ENCODE measurements at places on chromosomes 3 and 15.

DNA sequence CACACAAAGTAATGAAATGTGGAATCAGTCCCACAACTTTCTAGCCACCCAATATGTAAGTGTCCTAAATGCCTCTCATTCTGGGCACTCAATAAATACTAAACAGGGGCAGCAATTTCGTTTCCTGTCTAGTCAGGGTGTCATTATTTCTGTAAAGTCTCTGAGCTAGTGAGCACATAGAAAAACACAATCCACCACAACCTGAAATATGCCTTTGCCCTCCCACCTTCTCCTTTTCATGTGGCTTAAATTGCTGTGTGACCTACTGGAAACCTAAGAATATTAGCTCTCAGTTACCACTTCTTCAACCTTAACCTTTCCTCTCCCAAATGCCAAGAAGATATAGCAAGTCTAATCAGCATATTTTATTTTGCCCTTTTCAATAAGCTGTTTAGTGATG is 456.3 kb upstream of the KCNMB2 start:
- DNase-seq: no peak

DNA sequence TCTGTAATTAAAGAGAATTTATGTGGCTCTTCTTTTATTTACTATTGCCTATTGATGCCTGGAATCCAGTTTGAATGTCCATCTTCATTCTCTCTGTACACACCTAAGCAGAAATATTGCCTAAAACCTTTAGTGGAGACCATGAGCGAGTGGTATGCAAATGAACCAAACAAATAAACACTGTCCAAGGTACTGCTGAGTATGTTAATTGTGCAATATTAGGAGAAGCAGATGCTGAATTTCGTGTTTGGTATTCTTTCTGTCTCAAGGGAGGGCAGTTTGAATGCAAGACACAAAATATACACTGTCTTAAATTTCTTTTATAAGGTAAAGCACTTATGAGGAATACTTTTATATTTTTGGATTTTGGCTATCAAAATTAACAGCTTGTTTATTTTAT is 440.9 kb downstream of the RBMS3 start:
- no peak for DNase-seq

- DNase-seq: no peak
Measured at GRCh38 chr3:64792445-64792844, 104.6 kb upstream of the ADAMTS9 start.

GRCh38 chr3:159126261-159127020 is 324.6 kb downstream of the MFSD1 start:
- no peak for DNase-seq

GRCh38 chr3:136952292-136952691 is 5.5 kb upstream of the IL20RB start:
- DNase-seq: no peak

- no peak for DNase-seq
Measured at GRCh38 chr3:181916013-181916412, 204.3 kb downstream of the SOX2 start.

DNA sequence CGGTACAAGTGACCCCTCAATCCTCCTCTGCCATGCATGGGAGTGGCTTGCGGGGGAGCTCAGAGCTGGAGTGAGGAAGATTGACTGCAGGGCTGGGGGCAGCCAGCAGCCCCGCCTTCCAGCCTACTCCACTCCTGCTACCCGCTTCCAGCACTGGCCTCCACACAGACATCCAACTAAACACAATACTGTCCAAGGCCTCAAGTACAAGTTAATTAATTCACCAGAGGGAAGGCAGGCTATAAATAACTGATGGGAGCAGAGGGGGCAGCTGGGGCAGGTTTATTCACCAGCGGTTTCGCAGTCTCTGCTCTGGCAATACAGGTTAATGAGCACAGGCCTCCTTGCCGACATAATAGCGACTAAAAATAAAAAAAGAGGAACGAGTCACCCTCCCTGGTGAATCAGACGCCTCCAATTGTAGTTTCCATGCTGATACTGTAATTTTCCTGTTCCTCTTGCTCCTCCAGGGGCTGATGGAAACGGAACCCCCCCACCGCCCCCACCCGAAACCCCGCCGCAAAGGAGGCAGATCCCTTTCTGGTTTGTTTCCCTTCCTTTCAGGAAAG is 166.4 kb upstream of the TLE3 start:
- DNase-seq: no peak

DNA sequence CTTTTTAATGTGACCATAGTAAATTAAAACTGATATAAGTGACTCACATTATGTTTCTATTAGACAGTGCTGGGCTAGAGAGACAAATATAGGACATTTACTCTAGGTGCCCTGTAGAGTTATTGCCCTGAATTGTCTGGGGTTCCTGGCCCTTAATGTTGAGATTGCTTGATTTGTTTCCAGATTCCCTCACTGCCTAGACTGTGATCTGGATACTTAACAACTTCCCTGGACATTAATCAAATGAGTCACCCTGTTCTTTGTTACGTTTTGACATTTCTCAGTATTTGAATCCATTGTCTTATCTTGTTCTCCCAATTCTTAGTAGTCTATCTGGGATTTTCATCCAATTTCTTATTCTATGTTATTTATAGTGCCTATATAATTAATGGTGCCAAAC is 65.8 kb downstream of the DTWD1 start:
- no peak for DNase-seq

- DNase-seq: no peak
Measured at GRCh38 chr15:89469426-89470096, 26.8 kb downstream of the RHCG start.

- DNase-seq: no peak
Measured at GRCh38 chr3:60759439-60759838, 491.8 kb downstream of the FHIT start.

GRCh38 chr3:16608816-16609215 is 3.6 kb upstream of the DAZL start:
- no peak for DNase-seq

- no peak for DNase-seq
Measured at GRCh38 chr3:179446501-179446900, 4.8 kb downstream of the GNB4 start.

- DNase-seq: no peak
Measured at GRCh38 chr3:51544011-51544775, 5.7 kb downstream of the RAD54L2 start.

DNA sequence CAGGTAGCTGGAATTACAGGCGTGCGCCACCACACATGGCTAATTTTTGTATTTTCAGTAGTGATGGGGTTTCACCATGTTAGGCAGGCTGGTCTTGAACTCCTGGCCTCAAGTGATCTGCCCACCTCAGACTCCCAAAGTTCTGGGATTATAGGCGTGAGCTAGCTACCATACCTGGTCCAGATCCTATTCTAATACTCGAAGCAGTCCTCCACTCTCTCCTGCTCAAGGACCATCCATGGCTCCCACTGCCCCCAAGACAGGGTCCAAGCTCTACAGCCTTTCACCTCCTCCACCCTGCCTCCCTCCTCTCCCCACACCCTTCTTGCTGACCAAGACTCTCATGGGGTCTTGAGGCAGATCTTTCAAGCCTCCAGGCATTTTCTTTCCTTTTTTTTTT is 12.6 kb upstream of the GRIP2 start:
- no peak for DNase-seq

DNA sequence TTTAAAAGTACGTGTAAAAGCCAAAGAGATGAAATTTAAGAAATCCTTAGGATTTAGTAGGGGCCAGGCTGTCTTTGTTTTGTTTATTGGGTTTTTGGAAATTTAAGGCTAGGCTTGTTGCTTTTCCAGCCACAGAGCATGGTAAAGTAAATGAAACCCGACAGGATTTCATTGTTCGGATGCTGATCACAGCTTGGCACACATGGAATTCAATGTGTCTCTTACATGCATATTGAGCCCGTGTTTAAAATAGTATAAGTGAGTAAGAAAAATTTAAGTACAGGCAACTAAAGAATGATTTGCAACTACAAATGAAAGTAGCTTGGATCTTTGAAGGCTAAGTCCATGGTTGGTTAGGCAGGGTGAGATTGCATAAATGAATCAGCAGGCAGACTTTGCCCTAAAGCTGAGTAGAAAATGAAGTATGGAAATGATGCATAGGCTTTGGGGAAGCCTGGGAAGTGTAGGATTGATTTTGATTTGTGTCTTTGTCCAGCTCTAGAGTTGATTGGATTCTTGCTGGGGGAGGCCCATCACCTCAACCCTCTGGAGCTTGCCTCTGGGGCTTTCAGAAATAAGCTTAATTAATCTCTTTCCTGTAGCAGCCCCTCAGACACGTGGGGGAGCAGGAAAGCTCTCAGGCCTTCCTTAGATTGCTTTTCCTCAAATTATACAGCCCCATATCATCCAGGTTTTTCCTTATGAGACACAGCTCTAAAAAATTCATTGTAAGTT is 68.2 kb upstream of the ADAMTSL3 start:
- DNase-seq: no peak

DNA sequence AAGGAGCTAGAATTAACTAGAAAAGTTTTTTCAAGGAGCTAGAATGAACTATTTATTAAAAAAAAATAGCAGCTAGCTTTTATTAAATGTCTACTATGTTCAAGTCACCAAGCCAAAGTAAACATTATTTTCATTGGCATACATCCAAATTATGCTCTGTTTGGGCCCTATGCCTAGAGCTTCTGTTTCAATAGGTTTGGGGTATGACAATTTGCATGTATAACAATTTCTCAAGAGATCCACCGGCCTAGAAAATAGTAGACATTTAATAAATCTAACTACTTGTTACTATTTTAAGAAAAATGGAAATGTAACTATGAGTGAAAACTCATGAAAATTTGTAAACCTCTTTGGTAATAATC is 8.0 kb downstream of the GABRR3 start:
- DNase-seq: no peak

- no peak for DNase-seq
Measured at GRCh38 chr15:37791693-37792092, 142.7 kb upstream of the TMCO5A start.

DNA sequence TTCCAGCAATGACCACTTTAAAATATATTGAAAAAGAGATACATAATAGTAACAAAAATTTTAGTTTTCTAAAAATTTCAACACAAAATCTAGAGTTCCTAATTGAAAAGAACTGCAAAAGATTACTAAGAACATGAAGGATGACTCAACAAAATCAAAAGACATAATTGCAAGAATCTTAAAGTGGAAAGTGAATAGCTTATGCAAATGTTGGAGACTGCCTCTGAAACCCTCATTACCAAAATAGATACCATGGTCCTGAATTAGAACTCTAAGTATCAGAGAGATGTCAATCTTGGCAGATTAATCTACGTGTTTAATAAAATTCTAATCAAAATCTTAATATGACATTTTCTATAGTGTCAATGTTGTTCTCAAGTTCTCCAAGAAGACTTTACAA is 60.7 kb upstream of the SGO1 start:
- no peak for DNase-seq

- peak; percentile 30 for DNase-seq
Measured at GRCh38 chr15:78762985-78763795, 48.1 kb downstream of the ADAMTS7 start.

DNA sequence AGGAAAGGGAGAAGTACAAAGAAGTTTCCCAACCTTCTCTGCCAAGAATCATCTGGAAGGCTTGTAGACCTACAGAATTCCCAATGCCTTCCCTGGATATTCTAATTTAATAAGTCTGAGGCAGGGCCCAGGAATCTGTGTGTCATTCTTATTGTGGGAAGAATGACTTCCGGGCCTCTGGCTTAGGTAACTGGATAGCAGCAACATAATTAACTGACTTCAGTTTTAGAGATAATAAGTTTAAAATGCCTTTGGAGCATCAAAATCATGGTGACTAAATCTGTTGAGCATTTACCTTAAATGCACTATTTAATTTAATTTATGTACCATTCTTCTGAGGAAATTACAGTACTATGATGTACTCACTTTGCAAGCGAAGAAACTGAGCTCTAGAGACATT is 44.3 kb upstream of the TM4SF1 start:
- no peak for DNase-seq

DNA sequence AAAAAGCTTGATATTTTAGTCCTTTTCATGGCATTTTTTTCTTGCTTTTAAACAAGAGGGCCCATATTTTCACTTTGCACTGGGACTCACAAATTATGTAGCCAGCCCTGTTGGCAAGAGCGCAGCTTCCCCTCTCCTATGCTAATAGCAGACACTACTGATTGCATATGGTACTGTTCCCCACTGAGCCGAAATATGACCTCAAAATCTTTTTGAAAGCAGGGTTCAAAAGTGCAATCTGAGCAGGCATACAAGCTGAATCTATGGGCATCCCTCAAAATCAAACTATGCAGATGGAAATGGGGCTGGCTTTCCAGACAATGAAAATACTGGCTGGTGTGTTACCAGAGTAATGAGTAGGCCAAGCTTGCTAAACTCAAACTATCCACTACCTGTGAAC is 225.2 kb upstream of the SETMAR start:
- DNase-seq: no peak

DNA sequence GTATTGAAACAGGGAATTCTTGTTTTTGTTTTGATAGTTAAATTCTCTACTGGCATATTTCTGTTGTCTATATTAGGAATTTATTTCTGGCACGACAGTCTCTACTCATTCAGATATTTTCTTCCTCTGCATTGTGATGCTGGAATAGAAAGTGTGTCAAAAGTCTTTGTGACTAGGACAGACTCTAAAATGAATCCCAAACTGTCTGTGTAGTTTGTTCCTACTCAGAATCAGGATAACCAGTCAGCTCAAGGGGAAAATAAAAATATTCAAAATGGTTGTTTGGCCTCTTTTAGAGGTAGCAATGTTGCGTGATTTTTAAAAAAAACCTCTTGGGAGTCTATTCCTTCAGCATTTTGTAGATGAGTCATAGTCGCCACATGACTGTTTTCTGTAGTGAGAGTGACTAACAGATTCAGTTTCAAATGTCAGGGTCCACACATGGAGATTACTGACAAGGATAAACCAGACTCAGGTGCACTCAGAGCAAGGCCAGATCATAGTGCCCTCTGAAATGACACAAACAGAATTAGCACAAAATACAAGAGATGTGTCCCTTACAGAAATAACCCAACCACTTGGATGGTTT is 13.1 kb downstream of the SLC7A14 start:
- DNase-seq: no peak

GRCh38 chr15:34147371-34148140 is 45.7 kb downstream of the PGBD4 start:
- DNase-seq: no peak

GRCh38 chr3:128544190-128544589 is 51.2 kb upstream of the GATA2 start:
- DNase-seq: no peak

GRCh38 chr3:17974206-17974841 is 231.9 kb upstream of the TBC1D5 start:
- no peak for DNase-seq

DNA sequence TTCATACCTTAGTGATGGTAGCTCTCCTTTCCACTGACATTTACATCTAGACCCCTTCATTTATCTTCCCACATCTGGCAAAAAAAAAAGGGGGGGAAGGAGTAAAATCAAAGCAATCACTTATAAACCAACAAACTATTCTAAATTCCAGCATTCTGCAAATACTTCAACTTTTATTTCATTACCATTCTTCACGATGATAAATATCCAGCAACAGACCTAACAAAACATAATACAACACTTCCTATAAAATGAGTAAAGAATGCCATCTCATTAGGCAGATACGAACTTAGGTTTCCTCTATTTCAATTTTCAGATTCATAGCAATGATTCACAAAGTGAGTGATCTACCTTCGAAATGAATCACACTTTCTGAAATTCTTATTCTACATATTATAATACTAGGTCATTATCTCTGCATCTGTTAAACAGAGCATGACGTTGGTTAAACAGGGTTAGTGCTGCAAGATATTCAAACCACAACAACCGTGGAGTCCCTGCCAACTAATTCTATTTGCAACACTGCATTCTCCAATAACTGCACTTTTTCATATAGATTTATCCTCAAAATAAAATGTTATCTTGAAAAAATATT is at the start of gene LRRFIP2:
Gene LRRFIP2 (minus strand): TSS at position 51 of the 595 bp plus-strand sequence. CDS start 25,599 bp downstream, outside the sequence.
- no peak for DNase-seq

All from activated CD4-positive, CD25-positive, alpha-beta regulatory T cell treated with anti-CD3 and anti-CD28 coated beads, Interleukin-2, amount 50 U/mL, for 72 hours (primary cell).